Stimulated activated CD4-positive, alpha-beta T cell treated with anti-CD3 and anti-CD28 coated beads, Interleukin-1b, Interleukin-23, amount 100 ng/mL, for 1 hour (primary cell): ENCODE measurements at places on chromosomes 1 and 21.

DNA sequence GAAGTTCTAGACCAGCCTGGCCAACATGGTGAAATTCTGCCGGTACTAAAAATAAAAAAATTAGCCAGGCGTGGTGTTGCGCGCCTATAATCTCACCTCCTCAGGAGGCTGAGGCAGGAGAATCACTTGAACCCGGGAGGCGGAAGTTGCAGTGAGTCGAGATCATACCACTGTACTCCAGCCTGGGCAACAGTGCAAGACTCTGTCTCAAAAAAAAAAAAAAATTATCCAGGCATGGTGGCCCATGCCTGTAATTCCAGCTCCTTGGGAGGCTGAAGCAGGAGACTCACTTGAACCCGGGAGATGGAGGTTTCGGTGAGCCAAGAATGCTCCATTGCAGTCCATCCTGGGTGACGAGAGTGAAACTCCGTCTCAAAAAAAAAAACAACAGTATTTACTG, 18.5 kb upstream of the RAB42 start:
- DNase-seq, result no peak

GRCh38 chr1:6134206-6134605, 45.9 kb downstream of the CHD5 start:
- DNase-seq, result no peak

- DNase-seq, result no peak
Measured at GRCh38 chr1:231855361-231855760, 228.8 kb downstream of the DISC1 start.

GRCh38 chr1:204809488-204809887, 61.2 kb upstream of the NFASC start:
- DNase-seq, result no peak
